Left renal cortex interstitium (tissue), 4 donors: ENCODE measurements at places on chromosomes 6 and 20. TPM values are rescaled to one million over a fixed set of nuclear protein-coding genes. Genes with fewer than 3 reads are reported as not detected.
A peak's percentile ranks its signal among the peaks of the same experiment; 100 is the strongest.

Gene CST2
- polyA plus RNA-seq: not detected

Gene SLC12A5
- 3.2 TPM for polyA plus RNA-seq

GRCh38 chr6:3119040-3119723 is 671 bp downstream of the BPHL start:
- DNase-seq: peak; percentile 34

DNA sequence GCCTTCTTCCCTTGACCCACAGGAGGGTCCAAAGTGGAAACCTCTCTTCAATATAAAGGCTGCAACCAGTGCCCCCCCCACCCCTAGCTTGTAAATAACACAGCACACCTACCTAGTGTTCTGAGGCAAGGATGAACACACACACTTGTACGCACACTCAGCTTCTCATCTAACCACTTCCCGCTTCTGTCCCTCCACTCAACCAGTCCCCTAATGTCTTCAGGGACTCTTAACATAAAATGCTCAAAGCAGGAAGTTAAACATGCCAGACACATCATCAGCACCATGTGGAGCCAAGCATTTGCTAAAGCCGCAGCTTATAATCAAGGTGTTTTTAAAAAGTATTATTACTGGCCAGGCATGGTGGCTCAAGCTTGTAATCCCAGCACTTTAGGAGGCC is 35.3 kb downstream of the FOXQ1 start:
- DNase-seq: no peak
